Posterior vena cava (tissue), 2 donors: ENCODE measurements at places on chromosomes 1 and 21. TPM values are rescaled to one million over a fixed set of nuclear protein-coding genes. Genes with fewer than 3 reads are reported as not detected.

The RHEX gene
- 4.3 TPM for total RNA-seq

The AMIGO1 gene
- total RNA-seq: 5.2 TPM

The SPATA1 gene
- total RNA-seq: 2.6 TPM

The FAM3B gene
- total RNA-seq: 0.60 TPM

The TMEM82 gene
- total RNA-seq: not detected

DNA sequence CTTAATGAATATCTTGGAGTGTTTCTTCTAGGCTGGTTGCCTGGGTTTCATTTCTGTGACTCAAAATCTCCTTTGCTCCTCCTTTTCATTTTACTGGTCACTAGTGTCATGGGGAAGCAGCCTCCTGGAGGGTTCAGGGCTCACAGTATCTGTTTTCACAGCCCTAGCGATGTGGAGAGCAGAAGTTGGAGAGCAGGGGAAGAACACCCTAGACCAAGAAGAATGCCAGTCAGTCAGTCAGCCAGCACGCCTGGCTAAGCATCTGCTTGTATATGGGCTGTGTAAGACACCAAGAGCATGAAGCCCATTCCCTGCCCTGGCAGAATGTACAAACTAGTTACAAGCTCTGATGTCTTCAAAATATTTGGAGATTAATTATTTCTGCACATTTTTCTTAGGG is 7.9 kb downstream of the RXRG start:
- DNase-seq: no peak

- no peak for DNase-seq
These were observed 71.4 kb upstream of the HSPA13 start for GRCh38 chr21:14454016-14455009.

- no peak for DNase-seq
These were observed 66.1 kb upstream of the ZNF648 start for GRCh38 chr1:182127656-182128055.

DNA sequence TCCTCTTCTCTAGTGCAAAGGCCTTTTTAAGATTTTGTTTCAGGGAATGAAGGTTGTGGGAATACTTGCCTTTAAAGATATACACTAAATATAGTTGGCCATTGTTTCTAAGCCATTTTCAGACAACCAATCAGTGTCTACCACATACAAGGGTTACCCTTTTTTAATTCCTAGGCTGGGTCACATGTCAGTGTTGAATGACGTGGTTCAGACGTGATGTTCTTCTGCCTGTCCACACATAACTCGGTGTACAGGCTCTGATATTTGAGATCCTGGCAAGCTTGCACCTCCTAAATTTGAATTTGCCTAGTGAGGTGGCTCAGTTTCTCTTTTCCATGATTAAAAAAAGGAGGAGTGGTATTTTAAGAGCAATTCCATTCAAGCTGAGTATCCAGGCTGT is 38.8 kb downstream of the DTL start:
- no peak for DNase-seq

DNA sequence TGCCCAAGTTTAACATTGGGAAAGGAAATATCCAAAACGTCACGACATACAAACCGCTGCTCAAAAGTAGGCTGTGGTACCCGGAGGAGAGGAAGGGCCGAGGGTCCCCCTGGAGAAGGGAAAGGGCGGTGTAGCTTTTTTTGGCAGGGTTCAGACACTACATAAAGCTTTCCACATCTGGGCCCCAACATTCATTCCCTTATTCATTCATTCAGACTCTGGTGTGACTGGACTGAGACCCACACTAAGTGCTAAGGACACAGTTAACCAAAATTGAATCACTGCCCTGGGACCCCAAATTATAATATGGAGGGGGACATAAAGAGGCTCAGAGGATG is 10.3 kb upstream of the COL8A2 start:
- no peak for DNase-seq

DNA sequence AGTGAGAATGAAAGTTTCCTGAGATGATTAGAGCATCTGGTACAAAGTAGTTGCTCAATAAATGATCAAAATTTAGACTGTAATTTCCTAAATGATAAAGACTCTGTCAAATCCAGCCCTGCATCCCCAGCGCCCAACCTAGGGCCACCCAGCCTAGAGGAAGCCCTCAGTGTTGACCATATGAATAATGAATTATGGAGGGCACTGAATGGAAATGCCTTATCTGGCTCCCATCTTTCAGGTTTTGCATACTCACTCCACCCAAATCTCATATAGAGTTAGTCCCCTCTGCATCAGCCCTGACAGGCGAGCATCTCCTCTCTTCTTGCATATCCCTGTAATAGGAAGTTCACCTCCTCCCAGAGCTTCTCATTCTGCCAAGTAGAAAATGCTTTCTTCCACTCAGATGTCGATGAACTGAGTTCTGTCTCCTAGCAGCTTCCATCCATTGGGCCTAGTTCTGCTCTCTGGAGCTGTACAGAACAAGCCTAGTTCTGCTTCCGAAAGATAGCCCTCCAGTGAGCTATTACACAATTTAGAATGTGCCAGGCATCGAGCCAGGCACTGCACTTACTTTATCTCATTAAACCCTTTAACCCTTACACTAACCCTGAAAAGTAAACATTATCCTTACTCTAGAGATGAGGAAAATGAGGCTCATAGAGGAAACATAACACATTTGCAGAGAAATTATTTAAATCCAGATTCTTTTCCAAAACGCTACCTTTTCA is 20.9 kb downstream of the COA7 start:
- no peak for DNase-seq

GRCh38 chr1:10664251-10664650 is 132.2 kb downstream of the CASZ1 start:
- no peak for DNase-seq

DNA sequence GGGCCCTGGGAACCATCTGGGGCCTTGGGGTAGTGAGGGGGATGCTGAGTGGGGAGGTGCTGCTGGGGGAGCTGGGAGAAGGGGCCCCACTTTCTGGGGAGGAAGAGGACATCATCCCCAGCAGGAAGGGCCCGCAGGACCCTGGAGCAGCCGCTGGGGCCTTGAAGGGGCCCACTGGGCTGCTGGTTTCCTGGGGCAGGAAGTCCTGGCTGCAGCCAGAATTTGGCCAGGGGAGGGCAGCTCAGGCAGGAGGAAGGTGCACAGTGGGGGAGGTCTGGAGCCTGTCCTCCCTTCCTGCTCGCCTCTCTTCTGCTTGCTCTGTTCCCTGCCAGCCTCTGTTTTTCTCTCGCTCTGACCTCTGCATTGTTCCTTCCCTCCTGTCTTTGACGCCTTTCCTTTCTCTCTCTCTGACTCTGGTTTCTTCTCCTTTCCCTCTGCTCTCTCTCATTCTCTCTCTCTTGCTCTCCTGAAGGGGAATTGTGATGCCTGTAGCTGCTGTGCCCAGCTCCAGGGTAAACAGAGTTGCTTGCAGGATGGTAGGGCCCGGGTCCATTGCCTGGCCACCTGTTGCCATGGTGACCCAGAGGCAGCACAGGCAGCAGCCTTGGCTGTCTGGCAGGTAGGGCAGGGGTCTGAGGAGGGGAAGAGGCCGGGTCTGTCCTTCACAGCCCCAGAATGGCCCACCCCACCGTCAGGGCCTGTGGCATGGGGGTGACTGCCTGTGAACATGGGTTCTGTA is 23.9 kb downstream of the ACOT11 start:
- peak; percentile 77 for DNase-seq

- DNase-seq: no peak
These were observed at the start of gene ARHGEF16 for GRCh38 chr1:3453891-3454810. Gene ARHGEF16, plus strand, starts transcription at chr1:3454665. Its CDS starts 8,420 bp downstream, at chr1:3463085.

- DNase-seq: no peak
These were observed at the start of gene CD2 for GRCh38 chr1:116754198-116754977. Gene CD2, plus strand, starts transcription at chr1:116754430. Its CDS starts 63 bp downstream, at chr1:116754493.

DNA sequence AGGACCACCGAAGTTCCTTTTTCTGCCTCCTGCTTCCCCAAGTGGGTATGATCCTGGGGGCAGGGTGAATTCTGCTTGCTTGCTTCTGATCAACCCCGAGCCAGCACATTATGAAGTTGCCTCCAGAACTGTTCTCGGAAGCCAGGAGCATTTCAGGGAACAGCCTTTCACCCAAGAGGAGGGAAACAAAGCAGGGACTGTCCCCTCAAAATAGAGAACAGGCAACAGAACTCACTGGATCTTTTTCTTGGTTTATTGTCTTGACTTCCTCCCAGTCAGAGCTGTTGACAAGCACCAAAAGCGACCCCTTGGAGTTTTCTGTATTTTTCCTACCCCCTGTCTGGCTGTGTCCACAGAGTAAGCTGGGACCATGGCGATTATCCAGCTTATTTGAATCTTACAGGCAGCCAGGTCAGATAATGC is 258.3 kb upstream of the SGIP1 start:
- DNase-seq: no peak

DNA sequence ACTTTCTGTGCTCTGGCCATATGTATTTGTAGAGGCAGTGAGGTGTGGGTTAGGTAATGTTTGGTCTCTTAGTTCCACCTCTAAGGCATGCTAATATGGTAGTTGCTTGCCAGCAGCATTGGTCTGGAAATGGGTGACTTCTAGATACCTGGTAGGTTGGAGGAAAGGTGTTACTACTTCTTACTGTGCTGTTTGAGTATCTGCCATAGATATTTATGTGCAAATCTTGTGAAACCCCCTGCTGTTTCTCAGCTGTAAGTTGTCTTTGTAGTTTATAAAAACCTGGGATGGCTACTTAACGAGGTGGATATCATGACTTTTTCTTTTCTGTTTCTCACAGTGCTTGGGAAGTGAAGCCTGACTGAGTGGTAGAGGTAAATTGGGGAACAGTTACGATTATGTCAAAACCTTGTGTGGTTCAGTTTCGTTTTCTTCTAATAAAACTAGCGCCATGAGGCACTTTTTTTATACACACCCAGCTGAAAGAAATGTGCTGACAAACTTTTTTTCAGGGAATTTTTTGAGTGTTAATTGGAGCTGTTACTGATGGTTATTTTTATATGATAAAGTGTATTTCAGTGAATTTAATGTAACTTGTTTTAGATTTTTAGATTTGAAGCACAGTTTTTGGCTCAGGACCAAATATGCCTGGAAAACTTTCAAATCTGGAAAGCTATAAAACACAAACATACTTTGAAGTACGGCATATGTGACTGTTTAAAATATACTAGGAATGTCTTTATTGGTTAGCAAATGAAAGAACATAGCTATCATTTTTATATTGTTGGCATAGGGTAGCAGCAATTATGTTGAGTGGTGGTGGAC is 42.1 kb downstream of the CAMSAP2 start:
- DNase-seq: no peak

GRCh38 chr1:181152892-181153633 is 64.6 kb downstream of the IER5 start:
- DNase-seq: peak; percentile 94
